Pulmonary artery endothelial cell (primary cell): ENCODE measurements at places on chromosomes 1 and 21. TPM values are rescaled to one million over a fixed set of nuclear protein-coding genes. Genes with fewer than 3 reads are reported as not detected.

DNA sequence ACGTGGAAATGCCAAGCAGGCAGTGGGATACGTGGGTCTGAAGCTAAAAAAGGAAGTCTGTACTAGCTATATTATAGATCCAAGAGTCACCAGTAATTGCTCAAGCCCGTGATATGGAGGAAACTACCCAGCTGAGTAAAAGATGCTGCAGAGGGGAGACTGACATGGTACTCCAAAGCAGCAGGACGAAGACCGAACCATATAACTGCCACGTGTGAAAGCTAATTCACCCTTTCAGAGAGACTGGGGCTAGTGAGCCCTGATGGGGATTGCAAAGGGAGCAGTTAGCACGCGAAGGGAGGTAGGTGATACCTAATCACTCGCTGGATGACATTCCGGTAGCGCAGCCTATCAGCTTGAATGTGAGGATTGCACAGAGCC, 316 bp downstream of the AP4B1 start:
- DNase-seq = no peak

DNA sequence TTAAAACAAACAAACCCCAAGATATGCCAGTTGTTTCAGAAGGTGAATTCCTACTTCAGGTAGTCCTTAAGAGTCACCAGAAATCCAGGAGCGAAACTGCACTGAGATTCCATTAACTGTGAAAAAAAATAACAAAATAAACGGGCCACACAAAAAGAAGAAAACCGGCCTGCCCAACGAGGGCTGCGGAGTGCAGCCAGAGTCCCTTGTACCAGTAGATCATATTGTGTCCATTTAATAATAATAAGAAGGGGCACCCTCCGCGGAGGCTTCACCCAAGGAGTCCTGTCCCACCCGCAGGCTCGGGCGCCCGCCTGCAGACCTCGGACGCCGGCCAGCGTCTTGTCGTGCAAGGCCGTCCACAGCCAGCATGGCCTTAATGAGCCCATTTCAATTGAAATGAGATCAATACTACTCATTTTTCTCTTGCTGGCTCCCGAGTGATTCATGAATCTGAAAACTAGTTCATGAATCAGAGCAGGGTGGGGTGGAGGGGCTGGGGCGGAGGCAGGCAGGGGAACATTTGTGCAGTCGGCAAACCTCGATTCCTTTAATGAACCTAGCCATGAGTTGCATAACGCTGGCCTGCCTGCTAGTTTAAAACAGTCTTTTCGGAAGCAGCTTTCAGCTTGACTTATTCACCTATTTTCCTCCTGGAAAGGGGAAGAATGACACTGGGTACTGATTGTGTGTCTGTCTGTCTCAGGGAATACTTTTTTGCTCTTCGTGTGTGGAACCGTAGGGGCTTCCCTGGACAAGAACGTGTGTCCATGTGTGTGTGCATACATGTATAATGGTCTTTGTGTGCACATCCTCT, 113.1 kb upstream of the IRF2BP2 start:
- DNase-seq = peak; percentile 68

GRCh38 chr1:24929398-24930259, 447 bp downstream of the RUNX3 start:
- no peak for DNase-seq

Gene SIPA1L2
- total RNA-seq = 9.9 and 20.6 TPM in 2 replicates

DNA sequence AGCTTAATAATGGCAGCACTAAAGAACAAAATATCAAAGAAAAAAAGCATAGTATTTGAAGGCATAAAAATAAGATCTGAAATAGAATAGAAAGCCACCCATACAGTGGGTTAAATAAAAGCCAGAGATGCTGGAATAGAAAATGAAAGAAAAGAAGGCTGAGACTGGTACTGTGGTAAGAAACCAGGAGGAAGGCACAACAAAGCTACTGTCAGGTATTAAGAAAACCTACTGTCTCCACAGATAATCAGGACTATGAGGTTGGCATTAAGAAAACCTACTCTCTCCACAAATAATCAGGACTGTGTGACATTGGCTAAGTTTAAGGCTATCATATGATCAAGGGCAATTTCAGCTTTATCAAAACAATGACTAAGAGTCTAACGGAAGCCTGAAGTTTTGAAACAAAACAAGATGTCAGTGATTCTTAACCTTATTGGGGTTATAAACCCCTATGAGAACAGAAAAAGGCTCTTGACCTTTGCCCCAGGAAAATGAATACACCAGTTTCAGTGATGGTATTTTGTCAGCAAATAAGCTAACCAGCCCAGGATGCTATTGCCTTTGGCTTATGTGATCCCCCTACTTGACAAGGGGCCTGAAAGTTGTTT, 24.4 kb downstream of the MCOLN2 start:
- no peak for DNase-seq

Gene RAB7B
- 0.25 and 0.59 TPM in 2 replicates for total RNA-seq

- no peak for DNase-seq
Observed at GRCh38 chr21:37607081-37607480, 240.5 kb downstream of the DYRK1A start.
